ENCODE measurements at places on chromosomes 7 and 10.
A peak's percentile ranks its signal among the peaks of the same experiment; 100 is the strongest.

GRCh38 chr10:71124921-71125748 is 87.2 kb upstream of the UNC5B start:
- no peak for DNase-seq

- DNase-seq, result no peak
Observed at GRCh38 chr10:80253266-80253962, 36.0 kb downstream of the MAT1A start.

DNA sequence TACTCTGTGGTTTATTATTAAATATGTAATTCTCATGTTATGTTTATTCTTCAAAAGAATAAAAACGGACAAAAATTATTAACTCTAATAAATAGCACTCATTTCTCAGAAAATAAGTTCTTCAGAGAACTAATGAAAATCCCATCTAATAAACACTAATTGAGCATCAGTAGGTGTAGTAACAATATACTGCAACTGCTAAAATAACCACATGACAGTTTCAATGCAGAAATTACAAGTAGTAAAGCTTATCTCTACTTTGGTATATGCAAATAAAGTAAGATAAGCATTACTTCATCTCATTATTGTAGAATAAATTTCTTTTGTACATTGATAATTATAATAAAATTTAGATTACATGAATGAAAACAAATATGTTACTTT is 56.4 kb upstream of the DKK1 start:
- DNase-seq, result no peak

DNA sequence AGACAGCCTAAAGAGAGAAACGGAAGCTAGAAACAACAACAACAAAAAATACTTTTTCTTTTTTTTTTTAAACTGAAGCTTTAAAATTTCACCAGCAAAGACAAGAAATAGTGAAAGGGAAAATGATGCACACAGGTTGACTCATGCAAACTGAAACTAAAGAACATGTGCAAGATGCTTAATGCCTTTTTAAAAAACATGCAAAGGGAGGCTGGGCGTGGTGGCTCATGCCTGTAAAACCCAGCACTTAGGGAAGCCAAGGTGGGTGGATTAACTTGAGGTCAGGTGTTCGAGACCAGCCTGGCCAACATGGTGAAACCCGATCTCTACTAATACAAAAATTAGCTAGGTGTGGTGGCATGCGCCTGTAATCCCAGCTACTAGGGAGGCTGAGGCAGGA is 15.1 kb upstream of the CUBN start:
- DNase-seq, result peak; percentile 12

GRCh38 chr10:22753786-22754185 is 39.4 kb upstream of the PIP4K2A start:
- no peak for DNase-seq

DNA sequence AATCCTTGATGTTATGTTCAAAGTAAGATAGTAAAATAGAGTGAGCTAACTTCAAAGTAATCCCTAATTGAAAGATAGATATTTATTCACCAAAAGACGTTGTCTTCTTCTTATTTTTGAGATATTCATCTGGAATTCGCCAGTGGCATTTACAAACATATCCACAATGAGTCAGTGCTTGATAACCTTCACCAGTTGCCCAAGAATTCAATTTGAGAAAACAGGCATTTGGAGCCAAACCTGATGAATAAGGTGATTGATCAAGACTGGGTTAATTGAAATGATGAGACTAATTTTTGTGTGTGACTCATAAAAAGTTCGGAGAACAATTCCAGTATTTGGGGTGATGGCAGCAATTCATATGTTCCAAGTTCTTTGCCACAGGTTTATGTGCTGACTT is 344.0 kb downstream of the ARL4A start:
- no peak for DNase-seq

GRCh38 chr10:85224366-85224940 is 896.1 kb downstream of the CCSER2 start:
- no peak for DNase-seq

DNA sequence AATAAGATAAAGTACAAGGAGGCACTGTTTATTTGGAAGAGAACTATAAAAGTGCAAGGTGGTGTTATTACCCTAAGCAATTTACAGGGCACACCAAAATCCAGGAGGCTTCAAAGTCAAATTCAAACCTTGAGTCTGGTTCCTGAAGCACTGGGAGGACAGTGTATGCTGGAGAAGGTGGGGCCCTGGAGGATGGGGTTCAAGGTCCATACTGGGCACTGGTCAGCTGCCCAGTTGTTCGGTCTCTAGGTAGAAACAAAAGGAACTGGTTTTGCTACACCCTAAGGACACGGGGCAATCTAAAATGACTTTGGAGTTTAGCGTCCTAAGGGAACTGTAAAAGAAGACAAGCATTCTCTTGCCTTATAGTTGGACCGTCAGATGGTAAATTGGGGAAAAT is 78.4 kb upstream of the ELMO1 start:
- no peak for DNase-seq

- DNase-seq, result no peak
Observed at GRCh38 chr10:70193391-70193844, 23.1 kb upstream of the SAR1A start.

GRCh38 chr10:106555599-106555998 is 608.9 kb downstream of the SORCS1 start:
- DNase-seq, result no peak

GRCh38 chr10:91907914-91908336 is 1.4 kb downstream of the FGFBP3 start:
- no peak for DNase-seq

- DNase-seq, result no peak
Observed at GRCh38 chr10:111319866-111320265, 243.0 kb downstream of the ADRA2A start.

- DNase-seq, result no peak
Observed at GRCh38 chr10:88670497-88670896, 6.3 kb downstream of the LIPF start.

DNA sequence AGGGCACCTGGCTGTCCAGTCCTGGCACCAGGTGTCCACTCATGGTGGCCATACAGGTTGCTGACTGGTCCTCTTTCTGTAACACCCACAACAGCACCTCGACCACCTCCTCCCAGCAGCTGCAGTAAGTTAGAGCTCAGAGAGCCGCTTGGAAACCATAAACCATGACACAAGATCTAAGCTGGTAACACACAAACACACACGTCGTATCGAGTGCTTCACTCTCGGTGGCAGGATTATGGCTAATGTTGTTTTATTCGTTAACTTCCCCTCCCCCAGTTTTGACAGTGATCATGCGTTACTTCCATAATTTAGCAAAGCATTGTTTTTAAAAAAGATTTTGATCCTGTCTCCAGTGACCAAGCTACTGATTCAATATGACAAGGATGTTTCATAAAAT is 59.7 kb downstream of the CAMK2B start:
- no peak for DNase-seq

- DNase-seq, result no peak
Observed at GRCh38 chr10:103490986-103491314, 2.6 kb upstream of the NEURL1 start.

GRCh38 chr7:117322741-117323304 is at the start of gene WNT2:
Gene WNT2 (minus strand): TSS chr7:117323058. CDS start chr7:117322989, 69 bp downstream.
- DNase-seq, result no peak
